ENCODE measurements at places on chromosomes 1 and 21. TPM values are rescaled to one million over a fixed set of nuclear protein-coding genes. Genes with fewer than 3 reads are reported as not detected.

- DNase-seq = no peak
- no peaks in the 10 kb centered on the region for H3K27me3 ChIP-seq
- H3K36me3 ChIP-seq = peaks cover 36% of the 10 kb centered on the region
- H3K27ac ChIP-seq = no peak overlapping the region
- no peak overlapping the region for H3K4me3 ChIP-seq
- peaks cover 38% of the 10 kb centered on the region for H3K4me1 ChIP-seq
Measured at GRCh38 chr1:226650236-226650841, 88.7 kb downstream of the ITPKB start.

TFF2 gene
- total RNA-seq = not detected

DNA sequence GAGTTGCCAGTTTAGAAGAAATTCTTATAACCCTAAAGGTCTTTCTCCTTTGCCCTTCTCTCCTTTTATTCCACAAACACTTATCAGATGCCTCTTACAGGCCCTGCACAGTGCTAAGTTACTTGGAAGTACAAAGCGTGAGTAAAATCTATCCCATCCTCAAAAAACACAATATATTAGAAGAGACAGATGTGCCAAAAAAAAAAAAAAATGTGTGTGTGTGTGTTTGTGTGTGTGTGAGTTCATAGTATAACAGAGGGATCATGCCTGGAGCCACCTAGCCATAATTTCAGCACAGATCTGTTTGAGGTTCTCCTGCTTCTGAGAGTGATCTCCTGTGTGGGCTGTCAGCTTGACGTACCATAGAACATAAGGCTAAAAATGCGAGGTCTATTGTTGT lies 5.0 kb downstream of the FAM20B start:
- no peaks in the 10 kb centered on the region for H3K36me3 ChIP-seq
- no peaks in the 10 kb centered on the region for H3K27me3 ChIP-seq
- no peak for DNase-seq
- peak overlapping the region; percentile 21 for H3K27ac ChIP-seq

GRCh38 chr1:43506233-43506632 lies 24.4 kb upstream of the PTPRF start:
- no peak overlapping the region for H3K27ac ChIP-seq
- no peak for DNase-seq
- H3K36me3 ChIP-seq = no peaks in the 10 kb centered on the region

CCDC30 gene
- 1.9 TPM for total RNA-seq

GPR3 gene
- total RNA-seq = 3.3 TPM

OR2L8 gene
- not detected for total RNA-seq

S100A2 gene
- 1.1 TPM for total RNA-seq

GRCh38 chr1:245858022-245858721 lies 648.9 kb downstream of the SMYD3 start:
- no peak for DNase-seq
- no peak overlapping the region for H3K4me3 ChIP-seq
- H3K36me3 ChIP-seq = no peaks in the 10 kb centered on the region
- no peaks in the 10 kb centered on the region for H3K4me1 ChIP-seq
- H3K27me3 ChIP-seq = no peaks in the 10 kb centered on the region
- no peak overlapping the region for H3K27ac ChIP-seq

DNA sequence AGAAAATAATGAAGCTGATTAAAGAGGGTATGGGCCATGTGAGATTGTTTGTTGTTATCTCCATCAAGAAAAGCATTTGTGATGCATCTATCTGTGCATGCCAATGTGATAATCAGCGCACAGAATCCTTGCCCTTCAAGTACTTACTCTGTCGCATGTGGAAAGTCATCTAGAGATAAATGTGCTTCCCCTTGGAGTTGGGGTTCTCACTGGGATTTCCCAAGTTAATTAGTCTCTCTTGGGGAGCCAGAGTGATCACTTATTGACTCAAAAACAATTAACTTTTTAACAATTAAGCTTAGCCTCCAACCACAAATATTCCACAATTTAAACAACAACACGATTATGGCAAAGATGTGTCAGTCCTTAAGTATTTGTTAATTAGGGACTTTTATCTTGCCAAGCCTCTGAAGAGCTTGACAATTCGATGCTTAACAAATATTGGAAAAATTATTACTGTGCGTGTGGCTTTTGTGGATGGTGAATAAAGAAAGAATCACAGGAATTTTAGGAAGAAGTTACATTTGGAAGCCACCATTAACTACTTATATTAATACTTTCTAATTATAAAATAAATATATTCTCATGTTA lies 17.5 kb downstream of the RHOU start:
- H3K36me3 ChIP-seq = no peaks in the 10 kb centered on the region
- H3K27ac ChIP-seq = no peak overlapping the region
- peaks cover 5% of the 10 kb centered on the region for H3K4me1 ChIP-seq
- H3K4me3 ChIP-seq = no peak overlapping the region
- DNase-seq = no peak

DNA sequence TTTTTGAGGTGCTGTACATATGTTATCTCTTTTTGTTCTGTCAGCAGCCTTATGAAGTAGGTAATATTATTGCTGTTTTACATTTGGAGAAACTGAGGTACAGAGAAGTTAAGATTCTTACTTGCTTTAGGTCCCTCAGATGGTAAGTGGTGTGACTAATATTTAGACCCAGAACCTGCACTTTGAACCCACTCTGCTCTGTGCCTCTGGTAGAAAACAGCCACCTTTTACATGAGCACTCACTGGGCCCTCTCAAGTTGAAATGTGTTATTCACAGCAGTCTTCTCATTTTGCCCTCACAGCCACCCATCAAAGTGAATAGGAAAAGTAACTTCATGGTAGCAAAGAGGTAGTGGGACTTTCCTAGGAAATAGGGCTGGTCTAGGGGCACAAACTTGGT lies 4.7 kb downstream of the NSUN4 start:
- no peak for DNase-seq
- H3K27me3 ChIP-seq = no peaks in the 10 kb centered on the region
- no peak overlapping the region for H3K4me3 ChIP-seq
- H3K36me3 ChIP-seq = peaks cover 10% of the 10 kb centered on the region

GRCh38 chr1:999725-1000356 lies at the start of gene HES4:
HES4 (minus strand) TSS chr1:1000097; CDS start chr1:999973, 124 bp downstream.
- peak; percentile 40 for DNase-seq
- H3K27ac ChIP-seq = peak within 1 kb of the TSS; percentile 63
- H3K4me1 ChIP-seq = peaks cover 20% of the 10 kb centered on the region
- peak within 1 kb of the TSS; percentile 39 for H3K4me3 ChIP-seq
- no peaks in the 10 kb centered on the region for H3K36me3 ChIP-seq
- peaks cover 34% of the 10 kb centered on the region for H3K27me3 ChIP-seq

DNA sequence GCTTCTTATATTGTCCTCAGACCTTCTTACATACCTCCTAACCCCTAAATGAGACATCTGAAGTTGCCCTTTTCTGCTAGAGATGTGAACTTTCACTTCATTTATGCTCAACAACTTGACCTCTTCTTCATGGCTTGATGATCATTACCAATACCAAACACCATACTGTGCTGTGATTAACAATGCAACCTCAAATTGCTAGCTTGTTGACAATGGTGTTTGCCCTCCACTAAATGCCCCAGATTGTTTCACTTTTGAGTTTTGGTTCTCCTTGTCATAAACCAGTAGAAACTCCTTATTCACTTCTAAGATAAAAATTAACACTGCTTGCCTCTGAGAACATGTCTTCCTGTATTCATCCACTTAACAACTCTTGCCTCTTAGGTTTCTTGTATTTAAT lies 5.6 kb downstream of the JAK1 start:
- H3K27ac ChIP-seq = no peak overlapping the region
- H3K4me3 ChIP-seq = no peak overlapping the region
- DNase-seq = no peak

SIPA1L2 gene
- 12.2 TPM for total RNA-seq

- H3K4me3 ChIP-seq = no peak overlapping the region
- DNase-seq = no peak
- H3K4me1 ChIP-seq = no peaks in the 10 kb centered on the region
- H3K27ac ChIP-seq = no peak overlapping the region
- no peaks in the 10 kb centered on the region for H3K36me3 ChIP-seq
Measured at GRCh38 chr1:26181586-26182382, 4.5 kb downstream of the CNKSR1 start.

DNA sequence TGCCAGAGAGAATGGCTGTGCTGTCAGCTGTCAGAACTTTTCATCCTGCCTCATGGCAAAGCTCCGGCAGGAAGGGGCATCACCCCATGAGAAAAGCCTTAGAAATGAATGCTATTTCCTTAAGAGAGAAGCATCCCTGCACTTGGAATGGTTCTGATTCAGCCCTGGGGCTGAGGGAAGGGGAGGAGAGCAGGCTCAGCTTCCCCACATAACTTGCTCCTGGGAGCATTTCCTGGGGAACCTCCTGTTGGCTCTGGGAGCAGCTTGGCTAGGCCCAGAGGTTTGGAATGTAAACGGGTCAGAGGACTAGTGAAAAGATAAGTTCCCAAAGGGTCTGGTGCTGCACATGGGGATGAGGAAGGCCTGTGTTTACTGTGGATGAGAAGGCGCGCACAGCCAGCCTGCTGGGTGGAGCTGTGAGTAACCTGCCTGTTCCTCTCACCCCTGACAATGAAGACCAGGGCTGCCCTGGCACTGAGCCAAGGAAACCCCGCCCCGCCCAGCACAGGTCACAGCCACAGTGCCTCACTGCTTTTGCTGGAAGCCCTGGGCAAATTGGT lies 5.0 kb downstream of the PRELP start:
- H3K4me3 ChIP-seq = no peak overlapping the region
- no peaks in the 10 kb centered on the region for H3K36me3 ChIP-seq
- peak; percentile 53 for DNase-seq

SPRR2F gene
- not detected for total RNA-seq

E2F2 gene
- total RNA-seq = 19.6 TPM

KRTAP11-1 gene
- total RNA-seq = not detected

- H3K4me1 ChIP-seq = no peaks in the 10 kb centered on the region
- DNase-seq = no peak
- no peak overlapping the region for H3K4me3 ChIP-seq
Measured at GRCh38 chr1:13619909-13620308, 36.3 kb downstream of the PDPN start.

All from CD8-positive, alpha-beta memory T cell (primary cell).